ENCODE measurements at places on chromosomes 1 and 21.

DNA sequence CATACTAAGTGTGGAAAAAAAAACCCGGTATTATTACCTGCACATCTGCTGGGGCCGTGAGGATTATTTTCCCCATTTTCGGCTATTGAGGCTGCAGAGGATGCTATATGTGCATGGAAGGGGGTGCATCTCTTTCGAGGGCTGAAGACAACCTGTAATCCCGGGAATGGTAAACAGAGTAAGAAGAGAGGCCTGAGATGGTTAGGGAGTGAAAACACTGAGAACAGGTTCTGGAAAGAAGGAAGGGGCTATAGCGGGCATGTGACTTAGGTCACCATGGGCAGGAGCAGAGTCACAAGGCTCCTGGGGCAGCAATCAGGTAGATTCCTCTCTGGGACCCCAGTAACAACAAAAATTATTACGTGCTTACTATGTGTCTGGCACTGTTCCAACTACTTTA lies 299.1 kb downstream of the RRAGC start:
- DNase-seq, result no peak

GRCh38 chr1:11501491-11501897 lies 22.5 kb downstream of the DISP3 start:
- no peak for DNase-seq

- DNase-seq, result peak; percentile 48
Measured at GRCh38 chr1:32538887-32539583, at the start of gene ZBTB8A. Gene ZBTB8A, plus strand, starts transcription at chr1:32539427. Its CDS starts 53,505 bp downstream, at chr1:32592932.

DNA sequence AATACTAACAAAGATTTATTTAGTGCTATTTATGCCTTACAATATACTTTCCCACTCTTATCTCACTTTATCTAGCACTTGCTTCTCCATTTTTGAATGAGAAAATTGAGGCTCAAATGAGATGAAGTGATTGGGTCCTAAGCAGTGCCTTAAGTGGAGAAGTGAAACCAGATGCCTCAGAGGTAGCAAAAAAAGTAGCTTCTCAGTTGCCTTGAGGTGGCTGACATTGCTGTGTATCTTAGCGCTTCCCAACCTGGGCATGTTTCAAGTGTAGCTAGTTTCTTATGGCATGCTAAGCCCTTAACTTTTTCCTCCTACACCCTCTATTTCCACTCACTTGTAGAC lies 390.4 kb downstream of the OMA1 start:
- DNase-seq, result no peak

DNA sequence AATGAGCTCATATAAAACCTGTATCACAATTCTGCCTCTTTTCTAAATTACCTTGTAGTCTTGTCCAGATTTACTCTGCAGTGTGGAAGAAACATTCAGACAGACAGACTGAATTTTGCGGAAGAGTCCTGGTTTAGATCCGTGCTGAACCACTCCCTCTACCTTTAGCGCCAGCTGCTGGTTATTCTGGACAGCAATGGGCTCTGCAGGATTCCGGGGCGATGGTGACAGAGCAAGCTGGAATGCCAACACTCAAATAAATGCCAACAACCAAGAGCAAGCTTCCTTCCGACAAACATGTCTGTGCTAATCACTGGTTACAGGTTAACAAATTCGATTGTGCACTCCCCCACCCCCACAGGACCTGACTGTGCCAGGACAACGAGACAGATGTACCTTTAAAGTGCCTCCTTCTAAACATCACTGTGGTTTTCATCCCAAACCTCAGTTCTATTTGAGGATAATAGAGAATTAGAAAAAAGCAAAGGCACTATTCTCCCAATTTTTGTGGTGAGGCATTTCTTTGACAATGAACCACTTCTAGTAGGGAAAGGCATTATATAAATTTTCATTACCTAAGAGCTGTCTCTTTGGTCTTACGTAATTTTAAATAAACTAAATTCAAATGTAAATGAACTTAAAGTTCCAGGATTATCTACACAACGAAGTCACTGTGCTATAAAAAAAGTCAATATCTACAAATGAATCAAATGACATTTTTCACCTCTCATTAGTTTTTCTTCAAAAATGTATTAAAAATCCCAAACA lies 90.4 kb downstream of the INTS7 start:
- no peak for DNase-seq

GRCh38 chr1:204780630-204781029 lies 90.0 kb upstream of the NFASC start:
- no peak for DNase-seq

- DNase-seq, result no peak
Measured at GRCh38 chr1:45510036-45510971, 10.2 kb downstream of the MMACHC start.

DNA sequence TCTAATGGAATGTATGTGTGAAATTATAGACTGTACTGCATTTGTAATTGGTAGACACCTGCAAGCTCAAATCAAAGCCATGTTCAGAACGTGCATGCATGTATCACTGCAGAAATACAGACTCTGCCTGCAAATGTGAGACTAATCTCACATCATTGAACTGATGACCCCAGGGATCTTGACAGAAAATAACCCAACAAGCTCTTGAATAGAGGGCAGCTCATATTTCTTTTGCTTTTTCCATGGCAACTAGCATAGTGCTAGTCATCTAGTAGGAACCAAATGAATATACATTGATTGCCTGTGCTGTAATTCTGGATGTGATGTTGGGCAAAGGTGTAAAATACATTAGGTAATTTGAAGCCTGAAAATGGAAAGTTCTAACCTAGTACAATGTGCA lies 62.4 kb downstream of the PTPRC start:
- no peak for DNase-seq

GRCh38 chr1:172760121-172760520 lies 101.2 kb downstream of the FASLG start:
- no peak for DNase-seq

- no peak for DNase-seq
Measured at GRCh38 chr21:25496825-25497482, 110.3 kb downstream of the MRPL39 start.

GRCh38 chr1:94787691-94788090 lies 32.5 kb upstream of the SLC44A3 start:
- no peak for DNase-seq

DNA sequence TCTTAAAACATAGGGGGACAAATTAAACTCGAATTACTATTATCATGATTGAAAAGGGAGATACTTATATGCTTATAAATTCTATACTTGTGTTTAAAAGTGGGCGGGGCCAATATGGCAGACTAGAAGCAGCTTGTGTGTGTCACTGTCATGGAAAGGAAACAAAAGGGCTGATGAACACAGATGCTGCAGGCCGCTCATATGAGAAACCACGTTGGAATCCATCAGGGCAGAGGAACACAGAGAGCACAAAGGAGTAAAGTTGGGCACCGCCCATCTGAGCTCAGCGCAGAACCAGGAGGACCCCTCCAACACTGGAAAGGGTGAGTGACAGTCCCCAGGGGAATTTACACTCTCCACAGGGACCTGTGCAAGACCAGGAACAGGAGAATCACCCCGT lies 107.0 kb downstream of the SLC5A9 start:
- DNase-seq, result no peak

GRCh38 chr1:107877092-107877491 lies 87.9 kb downstream of the VAV3 start:
- no peak for DNase-seq

GRCh38 chr21:45320261-45321025 lies 32.7 kb upstream of the POFUT2 start:
- DNase-seq, result no peak

DNA sequence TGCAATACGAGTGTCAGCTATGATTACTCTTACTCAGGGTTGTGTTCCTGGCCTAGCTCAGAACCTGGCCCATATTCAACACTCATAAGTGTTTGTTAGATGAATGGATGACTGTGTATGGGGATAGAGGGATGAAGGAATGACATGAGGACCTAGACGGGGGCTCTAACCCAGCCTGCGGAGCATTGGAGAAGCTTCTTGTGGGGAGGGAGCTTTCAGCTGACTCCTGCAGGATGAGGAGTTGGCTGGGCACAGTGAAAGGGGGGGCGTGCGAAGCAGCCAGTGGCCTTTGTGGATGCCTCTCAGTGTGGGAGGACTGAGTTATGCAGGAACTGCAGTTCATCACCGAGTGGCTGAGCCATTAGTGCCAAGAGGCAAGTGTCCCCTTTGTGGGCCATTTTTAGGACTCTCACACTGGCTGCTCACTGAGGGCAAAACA lies 1.2 kb upstream of the EXTL1 start:
- no peak for DNase-seq

GRCh38 chr1:211676761-211677160 lies 1.3 kb upstream of the NEK2 start:
- no peak for DNase-seq

- no peak for DNase-seq
Measured at GRCh38 chr1:27388337-27389005, 4.0 kb upstream of the GPR3 start.

- no peak for DNase-seq
Measured at GRCh38 chr1:66300280-66300971, 233.5 kb upstream of the SGIP1 start.

DNA sequence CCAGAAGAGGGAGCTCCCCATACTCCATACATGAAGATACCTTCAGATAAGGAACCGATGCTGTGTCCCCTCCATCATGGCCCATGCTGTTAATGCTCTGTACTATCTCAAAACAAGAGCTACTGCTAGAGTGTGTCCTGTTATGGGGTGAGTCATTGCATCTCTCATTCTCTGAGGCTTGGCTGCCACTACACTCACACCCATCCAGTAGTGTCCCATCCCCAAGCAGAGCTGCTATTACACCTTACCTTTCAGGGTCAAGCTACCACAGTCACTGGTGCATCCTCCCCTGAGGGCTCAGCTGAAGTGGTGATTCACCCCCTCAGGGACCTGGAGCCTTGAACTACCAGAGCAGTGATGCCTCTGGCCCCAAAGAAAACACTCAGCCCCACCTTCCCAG lies 198.5 kb downstream of the PLA2G4A start:
- no peak for DNase-seq

DNA sequence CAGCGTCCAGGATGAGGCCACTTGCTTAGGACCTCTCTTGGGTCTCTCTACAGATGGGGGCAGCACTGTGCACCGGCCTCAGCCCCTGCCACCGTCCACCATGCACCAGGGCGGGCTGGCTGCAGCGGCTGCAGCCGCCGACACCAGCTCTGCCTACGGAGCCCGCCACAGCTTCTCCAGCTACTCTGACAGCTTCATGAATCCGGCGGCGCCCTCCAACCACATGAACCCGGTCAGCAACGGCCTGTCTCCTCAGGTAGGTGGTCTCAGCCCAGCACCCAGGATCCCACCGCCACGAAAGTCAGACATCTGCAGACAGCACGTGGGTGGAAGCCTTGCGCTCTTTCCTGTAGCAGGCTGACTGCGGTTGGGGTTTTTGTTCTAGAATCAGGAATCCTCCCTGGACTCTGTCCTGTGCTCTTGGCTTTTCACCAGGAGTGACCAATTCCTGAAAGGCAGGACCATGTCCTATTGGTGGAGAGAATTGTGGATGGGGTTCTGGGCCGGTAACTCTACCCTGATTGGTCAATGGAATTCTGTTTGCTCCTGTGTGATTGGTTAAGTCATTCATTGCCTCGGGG lies 72.5 kb downstream of the PAX7 start:
- no peak for DNase-seq

- no peak for DNase-seq
Measured at GRCh38 chr1:54976747-54977146, 3.7 kb upstream of the TMEM61 start.

- DNase-seq, result no peak
Measured at GRCh38 chr1:241857131-241857530, 9.1 kb downstream of the EXO1 start.

- no peak for DNase-seq
Measured at GRCh38 chr1:69985901-69986439, 219.4 kb downstream of the LRRC40 start.

- no peak for DNase-seq
Measured at GRCh38 chr1:240878631-240879030, 266.7 kb upstream of the GREM2 start.

- no peak for DNase-seq
Measured at GRCh38 chr1:236063919-236064673, 794 bp downstream of the NID1 start.
